ENCODE measurements at places on chromosomes 7 and 10.

DNA sequence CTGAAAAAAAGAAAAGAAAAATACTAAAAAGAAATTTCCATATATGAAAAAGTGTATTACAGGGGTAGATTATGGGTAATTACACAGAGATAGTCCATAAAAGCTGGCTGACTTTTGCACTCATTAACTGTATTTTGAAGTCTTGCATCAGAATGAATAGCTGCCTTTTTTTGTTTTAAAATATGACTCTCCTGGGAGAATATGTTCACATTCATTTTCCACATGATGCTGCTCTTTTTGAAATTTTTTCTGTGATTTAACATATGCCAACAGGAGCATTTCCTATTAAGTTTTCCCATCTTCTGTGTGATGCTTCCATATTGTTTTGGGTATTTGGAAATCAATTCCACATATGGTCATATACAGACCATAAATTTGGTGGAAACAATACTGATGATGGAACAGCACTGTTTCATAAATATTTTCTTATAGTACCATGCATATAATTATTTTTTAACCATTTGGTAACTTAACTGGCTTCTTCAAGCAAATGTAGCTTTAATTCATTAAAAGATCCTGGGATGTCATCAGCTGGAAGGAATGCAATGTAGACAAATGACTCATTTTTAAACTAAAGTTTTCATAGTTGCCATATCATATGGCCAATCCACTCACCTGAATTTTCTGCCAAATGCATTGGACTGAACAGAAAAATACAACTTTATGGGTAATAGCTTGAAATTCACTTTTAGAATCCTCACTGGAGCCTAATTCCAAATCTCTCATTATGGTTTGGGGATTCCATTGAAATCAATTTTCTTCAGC is 313.9 kb upstream of the GLI3 start:
- DNase-seq = no peak

- no peak for DNase-seq
Measured at GRCh38 chr7:158024881-158025280, 562.7 kb downstream of the PTPRN2 start.

DNA sequence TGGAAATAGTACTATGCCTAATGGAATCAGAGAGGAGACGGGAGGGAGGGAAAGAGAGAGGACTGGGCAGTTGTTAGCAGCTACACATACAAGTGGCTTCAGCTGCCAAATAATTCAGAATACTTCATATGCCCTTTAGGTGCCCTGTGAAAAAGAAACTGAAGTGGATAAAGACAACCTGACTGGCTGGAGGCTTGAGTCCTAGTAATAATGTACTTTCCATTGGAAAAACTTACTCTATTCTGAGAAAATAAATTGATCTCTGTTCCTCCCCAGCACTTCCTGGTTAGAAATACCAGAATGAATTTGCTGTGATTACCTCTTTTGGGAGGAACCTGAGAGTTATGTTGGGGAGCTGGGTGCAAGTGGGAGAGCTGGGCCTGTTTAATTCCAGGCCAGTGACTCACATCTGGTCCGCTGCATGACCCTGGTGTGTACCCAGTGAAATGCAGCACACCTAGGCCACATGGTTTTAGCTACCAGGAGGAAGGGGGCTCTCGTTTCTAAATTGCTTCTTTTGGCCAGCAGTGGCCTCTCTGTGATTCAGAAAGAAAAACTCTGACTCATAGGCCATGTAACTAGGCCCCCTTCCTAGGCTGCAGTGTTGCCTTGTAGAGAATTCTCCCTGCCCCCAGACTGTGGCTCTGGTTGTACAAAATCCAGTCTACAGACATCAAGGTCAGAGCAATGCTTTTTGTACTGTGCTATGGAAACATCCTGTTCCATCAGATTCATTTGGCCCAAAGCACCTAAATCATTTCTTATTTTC is 6.5 kb downstream of the AGFG2 start:
- no peak for DNase-seq

DNA sequence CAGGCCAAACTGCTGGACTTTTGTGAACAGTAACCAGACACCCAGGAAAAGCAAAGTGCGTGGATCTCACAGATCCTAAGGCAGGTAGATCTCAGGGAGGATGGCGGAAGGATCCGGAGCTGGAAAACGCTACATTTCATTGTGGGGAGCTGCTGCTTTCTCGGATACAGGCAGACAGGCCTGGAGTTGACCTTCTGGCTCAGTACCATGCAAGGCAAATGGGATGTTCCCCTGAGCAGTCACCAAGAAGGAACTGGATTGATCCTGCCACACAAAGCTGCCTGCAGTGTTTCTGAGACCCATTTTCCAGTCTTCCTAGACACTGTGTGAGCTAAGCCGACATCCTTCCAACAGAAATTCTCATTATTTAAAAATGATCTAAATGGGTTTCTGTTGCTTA is 65.5 kb downstream of the ZRANB1 start:
- no peak for DNase-seq

- no peak for DNase-seq
Measured at GRCh38 chr10:46536781-46537180, 19.7 kb downstream of the GPRIN2 start.

GRCh38 chr10:131937836-131938235 is 37.0 kb downstream of the PPP2R2D start:
- DNase-seq = no peak

GRCh38 chr7:51702673-51703072 is 386.1 kb upstream of the COBL start:
- DNase-seq = no peak

DNA sequence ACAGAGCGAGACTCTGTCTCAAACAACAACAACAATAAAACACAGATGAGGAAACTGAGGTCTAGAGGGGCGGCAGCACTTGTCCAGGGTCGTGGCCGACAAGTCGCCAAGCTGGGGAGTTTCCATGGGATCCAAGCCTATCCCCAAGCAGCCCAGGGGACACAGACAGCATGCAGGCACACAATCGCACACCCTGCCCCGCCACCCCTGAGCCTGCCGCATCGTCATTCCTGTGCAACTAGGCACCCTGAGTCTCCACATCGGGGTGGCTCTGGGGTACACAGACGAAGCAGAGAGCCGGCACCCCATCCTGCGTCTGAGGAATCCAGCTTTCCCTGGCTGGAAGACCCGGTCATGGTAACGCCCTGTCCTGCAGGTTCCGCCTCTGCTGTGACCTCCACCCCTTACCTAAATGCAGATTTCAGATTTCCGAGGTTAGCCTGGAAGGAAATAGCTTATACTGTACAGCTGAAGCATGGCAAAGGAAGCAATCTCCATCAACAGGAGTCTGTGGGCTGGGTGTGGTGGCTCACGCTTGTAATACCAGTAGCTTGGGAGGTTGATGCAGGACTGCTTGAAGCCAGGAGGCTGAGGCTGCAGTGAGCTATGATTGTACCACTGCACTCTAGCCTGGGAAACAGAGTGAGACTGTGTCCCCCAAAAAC is 136.1 kb upstream of the TNRC18 start:
- DNase-seq = no peak

GRCh38 chr7:32879460-32879859 is 12.1 kb downstream of the KBTBD2 start:
- DNase-seq = no peak

GRCh38 chr7:1689311-1689710 is 19.2 kb downstream of the ELFN1 start:
- no peak for DNase-seq

- no peak for DNase-seq
Measured at GRCh38 chr7:107661081-107661864, 645 bp downstream of the SLC26A4 start.

- no peak for DNase-seq
Measured at GRCh38 chr7:47932466-47933037, 15.7 kb downstream of the PKD1L1 start.

DNA sequence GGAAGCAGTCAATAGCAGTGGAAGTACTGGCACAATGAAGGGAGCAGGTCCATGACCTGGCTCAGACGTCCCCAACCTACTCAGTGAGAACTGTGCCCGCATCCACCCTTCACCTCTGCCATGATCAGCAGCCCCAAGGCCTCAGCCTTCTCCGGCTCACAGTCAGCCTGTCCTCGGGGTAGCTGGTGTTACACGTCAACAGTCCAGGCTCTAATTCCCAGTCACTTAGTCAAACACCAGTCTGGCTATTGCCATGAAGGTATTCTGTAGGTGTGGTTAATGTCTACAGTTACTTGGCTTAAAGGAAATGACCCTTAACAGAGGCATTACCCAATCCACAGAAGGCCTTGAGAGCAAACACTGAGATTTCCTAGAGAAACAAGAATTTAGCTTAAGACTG is 49.1 kb downstream of the GRB10 start:
- no peak for DNase-seq

GRCh38 chr7:68411742-68412141 is 1186.5 kb upstream of the AUTS2 start:
- no peak for DNase-seq

GRCh38 chr7:86328801-86329433 is 314.8 kb upstream of the GRM3 start:
- DNase-seq = no peak

DNA sequence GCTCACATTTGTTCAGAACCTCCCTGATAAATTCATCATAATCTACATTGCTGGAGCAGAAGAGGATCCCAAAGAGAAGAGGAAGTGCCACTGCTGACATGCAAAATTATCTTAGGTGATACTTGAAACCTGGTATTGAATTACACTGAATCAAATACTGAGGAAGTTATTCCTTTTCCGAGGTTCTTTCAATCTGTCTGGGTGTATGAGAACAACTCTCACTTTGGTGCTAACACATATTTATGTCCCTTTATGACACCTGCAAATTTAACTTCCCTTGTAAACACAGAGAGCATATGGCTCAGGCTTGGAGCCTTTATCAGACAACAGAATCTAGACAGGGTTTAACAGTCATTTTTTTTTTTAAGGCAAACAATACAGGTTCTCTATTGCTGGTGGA is 131.4 kb downstream of the SRPK2 start:
- no peak for DNase-seq

DNA sequence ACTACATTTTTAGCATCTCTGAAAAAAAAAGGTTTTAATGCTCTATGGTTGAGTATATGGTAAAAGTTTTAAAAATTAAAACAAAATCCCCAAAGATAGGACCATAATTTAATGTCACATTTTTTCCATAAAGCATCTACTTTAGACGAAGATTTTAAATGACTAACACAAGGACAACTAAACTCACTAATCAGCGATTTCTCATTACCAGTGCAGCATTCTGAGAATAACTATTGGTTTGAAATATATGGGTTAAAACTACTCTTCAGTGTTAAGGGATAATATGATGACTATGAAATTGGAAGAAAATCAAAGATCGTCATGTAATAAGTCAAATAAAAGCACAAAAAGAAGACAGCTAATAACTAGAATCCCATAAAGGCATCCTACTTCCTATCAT is 118.4 kb downstream of the CNOT4 start:
- DNase-seq = no peak

GRCh38 chr7:41367967-41368882 is 334.7 kb downstream of the INHBA start:
- DNase-seq = no peak

GRCh38 chr10:64219271-64220025 is 698.2 kb downstream of the REEP3 start:
- no peak for DNase-seq

All from activated T-helper 1 cell treated with anti-CD3 and anti-CD28 coated beads, Interleukin-2, amount 50 U/mL, for 16 hours (primary cell).